Neural crest cell (in vitro differentiated cells): ENCODE measurements at places on chromosomes 11 and 22. TPM values are rescaled to one million over a fixed set of nuclear protein-coding genes. Genes with fewer than 3 reads are reported as not detected.

Gene OR2AT4
- not detected in 2 replicates for total RNA-seq

DNA sequence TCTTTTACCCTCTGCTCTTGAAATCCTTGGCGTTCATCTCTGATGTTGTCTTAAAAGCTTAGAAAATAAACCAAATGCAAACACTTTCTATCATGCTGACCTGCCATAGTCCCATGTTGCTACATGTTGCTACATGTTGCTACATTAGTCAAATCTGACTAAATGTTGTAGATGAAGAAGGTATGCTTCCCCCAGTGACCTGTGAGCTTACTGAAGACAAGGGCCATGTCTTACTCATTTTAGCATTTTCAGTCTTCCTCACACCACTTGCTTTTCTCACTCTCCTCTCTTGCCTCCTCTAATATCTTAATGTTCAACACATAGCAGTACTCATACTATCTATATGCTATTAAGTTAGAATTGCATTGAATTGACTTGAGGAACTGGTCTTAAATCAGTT lies 346.4 kb upstream of the MTNR1B start:
- no peak for DNase-seq
- H3K4me1 ChIP-seq, result peaks cover 29% of the 10 kb centered on the region
- H3K36me3 ChIP-seq, result peaks cover 5% of the 10 kb centered on the region
- H3K4me3 ChIP-seq, result no peak overlapping the region
- no peak overlapping the region for H3K27ac ChIP-seq
- H3K27me3 ChIP-seq, result no peaks in the 10 kb centered on the region

DNA sequence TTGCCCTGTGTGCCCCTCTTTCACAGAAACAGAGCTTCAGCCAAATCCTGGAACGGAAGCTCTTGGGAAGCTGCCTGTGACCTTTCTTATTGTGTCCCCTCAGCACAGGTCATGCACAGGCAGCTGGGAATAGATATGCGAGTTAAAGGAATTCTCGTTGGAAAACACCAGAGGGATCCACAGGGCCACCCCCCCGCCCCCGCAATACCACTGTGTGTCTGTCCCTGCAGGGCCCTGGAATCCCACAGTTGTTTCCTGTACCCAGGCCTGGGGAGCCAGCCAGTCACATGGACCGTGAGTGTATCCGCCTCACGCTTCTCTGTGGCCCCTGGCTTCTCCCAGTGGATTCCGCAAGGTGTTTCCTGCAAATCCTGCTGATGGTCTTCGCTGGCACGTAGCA lies 29.0 kb downstream of the TIMP3 start:
- H3K36me3 ChIP-seq, result no peaks in the 10 kb centered on the region
- H3K4me3 ChIP-seq, result no peak overlapping the region
- no peaks in the 10 kb centered on the region for H3K27me3 ChIP-seq
- H3K27ac ChIP-seq, result peak overlapping the region; percentile 79

- H3K36me3 ChIP-seq, result no peaks in the 10 kb centered on the region
- no peak for DNase-seq
- peak overlapping the region; percentile 37 for H3K27ac ChIP-seq
- peaks cover 4% of the 10 kb centered on the region for H3K27me3 ChIP-seq
Measured at GRCh38 chr22:20629401-20629800, 122.0 kb downstream of the MED15 start.

Gene MUC15
- total RNA-seq, result not detected in 2 replicates

DNA sequence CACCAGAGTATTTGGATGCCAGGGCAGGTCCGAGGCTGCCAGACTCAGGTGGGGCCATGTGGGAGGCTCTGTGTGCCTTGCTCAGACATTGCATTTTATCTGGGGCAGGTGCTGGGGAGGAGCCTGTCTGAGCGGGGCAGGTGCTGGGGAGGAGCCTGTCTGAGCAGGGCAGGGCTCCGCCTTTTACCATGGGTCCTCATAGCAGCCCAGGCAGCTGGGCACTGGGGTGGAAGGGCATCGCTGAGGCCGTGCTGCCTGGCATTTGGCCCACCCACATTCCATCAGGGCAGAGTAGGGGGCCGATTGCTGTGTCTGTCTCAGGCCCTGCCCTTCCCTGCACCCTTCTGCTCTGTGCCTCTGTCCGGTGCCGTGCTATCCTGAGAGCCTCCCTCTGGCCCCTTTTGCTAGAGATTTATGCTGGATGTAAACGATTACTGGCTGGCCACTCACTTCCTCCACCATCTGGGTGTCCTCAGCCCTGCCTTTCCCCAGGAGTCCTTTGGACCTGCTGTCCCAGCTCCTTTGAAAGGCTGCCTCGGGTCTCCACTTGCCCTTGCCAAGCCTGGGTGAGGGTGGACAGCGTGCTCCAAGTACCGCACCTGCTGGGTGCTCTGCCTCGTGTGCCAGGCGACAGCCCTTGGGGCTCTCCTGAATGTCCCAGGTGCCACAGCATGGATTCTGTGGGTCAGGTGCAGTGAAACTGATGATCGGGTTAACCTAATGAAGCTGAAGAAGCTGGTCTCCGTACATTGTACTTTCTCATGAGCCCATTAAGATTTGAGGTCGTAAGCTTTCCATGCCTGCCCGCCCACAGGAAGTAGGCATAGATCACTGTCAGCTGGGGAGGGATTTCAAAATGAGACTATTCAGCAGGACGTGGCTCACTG lies 281.6 kb downstream of the TBC1D22A start:
- no peaks in the 10 kb centered on the region for H3K36me3 ChIP-seq
- peak overlapping the region; percentile 27 for H3K27ac ChIP-seq
- no peak for DNase-seq
- no peaks in the 10 kb centered on the region for H3K27me3 ChIP-seq
- H3K4me1 ChIP-seq, result peaks cover 20% of the 10 kb centered on the region
- H3K4me3 ChIP-seq, result no peak overlapping the region

GRCh38 chr11:67379061-67380058 lies 6.0 kb upstream of the CLCF1 start:
- H3K4me3 ChIP-seq, result no peak overlapping the region
- H3K27ac ChIP-seq, result no peak overlapping the region
- H3K27me3 ChIP-seq, result peaks cover 32% of the 10 kb centered on the region

- no peak overlapping the region for H3K27ac ChIP-seq
- H3K4me1 ChIP-seq, result peaks cover 12% of the 10 kb centered on the region
- no peak overlapping the region for H3K4me3 ChIP-seq
- no peak for DNase-seq
Measured at GRCh38 chr22:49865156-49865555, 11.5 kb downstream of the ZBED4 start.

Gene CRYBB2
- not detected in 2 replicates for total RNA-seq

DNA sequence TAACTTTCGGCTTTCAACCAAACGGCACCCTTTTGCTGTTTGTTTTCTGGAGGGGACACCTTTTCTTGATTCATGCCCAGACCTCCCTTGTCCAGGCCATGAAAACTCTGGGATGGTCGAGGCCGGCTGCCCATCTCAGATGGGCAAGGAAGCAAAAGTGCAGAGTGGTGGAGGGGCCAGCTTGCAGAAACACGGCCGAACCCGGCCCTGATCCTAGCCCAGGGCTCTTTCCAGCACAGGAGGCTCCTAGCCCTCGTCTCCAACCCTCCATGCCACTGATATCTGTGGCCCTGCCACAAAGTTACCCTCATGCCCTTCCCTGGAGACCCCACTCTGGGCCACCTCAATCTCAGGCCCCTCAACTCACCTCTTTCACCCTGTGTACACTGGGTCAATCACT lies 18.9 kb upstream of the SLC22A12 start:
- H3K4me3 ChIP-seq, result no peak overlapping the region
- H3K4me1 ChIP-seq, result peaks cover 5% of the 10 kb centered on the region
- no peaks in the 10 kb centered on the region for H3K27me3 ChIP-seq
- DNase-seq, result no peak

Gene SEPTIN5
- 30.2 and 31.9 TPM in 2 replicates for total RNA-seq

- no peaks in the 10 kb centered on the region for H3K36me3 ChIP-seq
- H3K4me3 ChIP-seq, result no peak overlapping the region
Measured at GRCh38 chr11:10504490-10504889, 36.5 kb downstream of the RNF141 start.

- no peak overlapping the region for H3K27ac ChIP-seq
- no peak overlapping the region for H3K4me3 ChIP-seq
- no peaks in the 10 kb centered on the region for H3K36me3 ChIP-seq
- no peaks in the 10 kb centered on the region for H3K27me3 ChIP-seq
- DNase-seq, result no peak
Measured at GRCh38 chr11:131858505-131858904, 488.1 kb downstream of the NTM start.

Gene SLC17A6
- 1.4 and 1.8 TPM in 2 replicates for total RNA-seq

DNA sequence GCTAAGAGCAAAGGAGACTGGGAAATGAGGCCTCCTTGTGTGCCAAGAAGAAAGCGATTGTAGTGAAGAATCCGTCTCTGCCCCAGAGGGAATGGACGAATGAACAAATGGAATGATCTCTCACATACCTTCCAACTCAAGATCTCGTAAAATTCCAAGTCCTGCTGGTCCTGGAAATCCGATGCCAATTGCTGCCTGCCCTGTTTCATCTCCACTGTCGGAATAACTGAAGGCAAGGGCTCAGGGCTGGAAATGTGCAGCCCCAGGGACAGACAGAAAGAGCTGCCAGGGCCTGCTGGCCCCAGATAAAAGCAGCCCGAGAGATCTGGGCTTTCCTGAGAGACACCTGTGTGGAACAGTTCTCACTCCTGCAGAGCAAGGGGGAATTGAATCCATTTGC lies 120.9 kb downstream of the MN1 start:
- DNase-seq, result no peak
- H3K27me3 ChIP-seq, result no peaks in the 10 kb centered on the region
- H3K4me1 ChIP-seq, result peaks cover 74% of the 10 kb centered on the region
- H3K4me3 ChIP-seq, result no peak overlapping the region
- H3K27ac ChIP-seq, result no peak overlapping the region
